CD4-positive, alpha-beta T cell treated with Interleukin-4 for 4 hours (primary cell): ENCODE measurements at places on chromosomes 1 and 21.
A peak's percentile ranks its signal among the peaks of the same experiment; 100 is the strongest.

DNA sequence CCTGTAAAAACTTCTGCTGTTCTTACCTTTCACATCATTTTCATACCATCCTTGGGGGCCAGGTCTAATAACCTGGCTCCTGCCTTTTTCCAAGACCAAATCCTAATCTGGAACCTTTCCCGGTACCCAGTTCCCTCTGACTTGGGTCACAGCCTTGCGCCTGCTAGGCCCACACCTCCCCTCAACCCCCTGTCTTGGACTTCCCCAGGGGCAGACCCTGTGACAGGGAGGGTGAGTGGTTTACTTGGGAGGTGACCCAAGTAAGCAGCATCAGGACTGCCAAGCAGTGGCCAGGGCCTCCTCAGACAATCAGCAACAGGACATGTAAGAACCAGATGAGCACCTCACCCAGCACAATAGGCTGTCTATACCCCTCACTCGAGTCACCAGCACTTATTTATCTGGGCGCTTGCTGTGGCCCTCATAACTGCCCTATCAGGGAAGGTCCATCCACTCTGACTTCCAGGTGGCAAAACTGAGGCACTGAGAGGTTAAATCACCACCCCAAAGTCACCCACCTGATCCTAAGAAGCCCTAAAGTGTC lies 124.7 kb downstream of the MATN1 start:
- no peak for DNase-seq

- no peak for DNase-seq
Observed at GRCh38 chr1:109322974-109323373, 16.2 kb upstream of the MYBPHL start.

DNA sequence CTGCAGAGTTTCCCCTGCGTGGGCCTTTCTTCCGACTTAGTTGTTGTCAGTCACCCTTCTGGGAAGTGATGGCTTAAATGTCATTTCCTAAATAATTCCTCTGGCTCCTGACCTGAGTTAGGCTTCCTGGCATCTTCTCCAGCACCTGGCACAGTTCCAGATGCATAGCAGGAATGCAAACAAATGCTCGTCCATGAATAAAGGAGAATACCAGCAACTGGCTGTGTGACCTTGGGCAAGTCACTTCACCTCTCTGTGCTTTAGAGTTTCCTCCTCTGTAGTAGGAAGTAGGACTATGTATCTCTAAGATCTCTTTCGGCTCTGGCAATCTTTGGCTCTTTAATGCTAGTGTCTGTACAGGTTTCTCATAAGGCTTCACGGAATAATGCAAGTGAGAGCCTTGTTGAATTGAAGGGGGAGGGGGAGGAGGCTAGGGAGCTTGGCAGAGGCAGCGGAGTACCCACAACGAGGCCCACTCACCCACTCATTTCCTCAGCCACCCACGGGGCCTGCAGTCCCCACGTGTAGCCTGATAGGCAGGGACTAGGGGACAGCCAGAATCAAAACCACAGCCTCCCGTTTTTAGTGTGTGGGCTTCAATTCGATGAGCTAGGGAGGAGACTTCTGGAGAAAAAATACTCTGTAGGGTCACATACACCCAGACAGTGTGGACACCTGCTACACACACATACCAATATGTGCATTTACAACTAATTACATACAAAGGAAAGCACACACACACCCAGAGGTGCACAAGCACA lies 48.1 kb downstream of the TENT5C start:
- DNase-seq, result no peak

DNA sequence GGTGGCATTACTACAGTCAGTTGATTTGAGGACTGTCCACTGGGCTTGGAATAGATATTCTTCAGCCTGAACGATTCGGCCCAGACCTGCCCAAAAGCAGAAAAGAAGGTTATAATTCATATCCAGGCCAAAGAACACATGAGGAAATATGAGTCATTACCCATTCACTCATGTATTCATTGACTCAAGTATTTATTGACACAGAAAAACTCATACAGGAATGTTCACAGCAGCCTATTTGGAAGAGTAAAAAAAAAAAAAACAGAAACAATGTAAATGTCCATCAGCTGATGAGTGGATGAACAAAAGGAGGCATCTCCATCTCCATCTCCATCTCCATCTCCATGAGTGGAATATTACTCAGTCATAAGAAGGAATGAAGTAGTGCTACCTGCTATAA lies 15.9 kb downstream of the ZMYND12 start:
- no peak for DNase-seq

DNA sequence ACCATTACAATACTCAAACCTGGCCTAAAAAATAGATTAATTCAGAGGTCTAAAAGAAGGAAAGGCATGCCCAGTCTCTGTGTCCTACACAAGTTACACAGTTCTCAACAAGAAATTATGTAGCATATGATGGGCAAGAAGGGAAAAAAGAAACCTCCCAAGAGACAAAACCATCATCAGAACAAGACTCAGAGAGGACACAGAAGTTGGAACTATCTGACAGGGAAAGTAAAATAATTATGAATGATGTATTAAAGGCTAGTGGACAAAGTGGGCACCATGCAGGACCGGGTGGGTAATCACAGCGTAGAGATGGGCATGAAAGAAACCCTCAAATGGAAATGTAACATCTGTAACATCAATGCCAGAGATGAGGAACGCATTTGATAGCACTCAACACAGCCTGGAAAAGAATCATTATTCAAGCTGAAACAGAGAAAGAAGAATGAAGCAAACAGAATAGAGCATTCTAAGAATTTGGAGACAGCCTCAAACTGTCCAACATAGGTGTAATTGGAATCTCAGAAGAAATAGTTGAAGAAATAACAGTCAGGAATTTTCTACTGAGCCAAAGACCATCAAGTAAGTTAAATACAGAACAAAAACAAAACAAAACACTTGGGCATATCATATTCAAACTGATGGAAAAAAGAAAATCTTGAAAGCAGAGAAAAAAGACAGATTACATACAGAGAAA lies 29.7 kb downstream of the PER3 start:
- no peak for DNase-seq

- no peak for DNase-seq
Observed at GRCh38 chr21:22128671-22129070, 1130.5 kb downstream of the NCAM2 start.

- no peak for DNase-seq
Observed at GRCh38 chr1:39360731-39361130, 130.7 kb upstream of the BMP8A start.

- no peak for DNase-seq
Observed at GRCh38 chr21:40846587-40847411, at the start of gene DSCAM. TSS of gene DSCAM (minus strand) at chr21:40847158. CDS start at chr21:40846661, 497 bp downstream.

DNA sequence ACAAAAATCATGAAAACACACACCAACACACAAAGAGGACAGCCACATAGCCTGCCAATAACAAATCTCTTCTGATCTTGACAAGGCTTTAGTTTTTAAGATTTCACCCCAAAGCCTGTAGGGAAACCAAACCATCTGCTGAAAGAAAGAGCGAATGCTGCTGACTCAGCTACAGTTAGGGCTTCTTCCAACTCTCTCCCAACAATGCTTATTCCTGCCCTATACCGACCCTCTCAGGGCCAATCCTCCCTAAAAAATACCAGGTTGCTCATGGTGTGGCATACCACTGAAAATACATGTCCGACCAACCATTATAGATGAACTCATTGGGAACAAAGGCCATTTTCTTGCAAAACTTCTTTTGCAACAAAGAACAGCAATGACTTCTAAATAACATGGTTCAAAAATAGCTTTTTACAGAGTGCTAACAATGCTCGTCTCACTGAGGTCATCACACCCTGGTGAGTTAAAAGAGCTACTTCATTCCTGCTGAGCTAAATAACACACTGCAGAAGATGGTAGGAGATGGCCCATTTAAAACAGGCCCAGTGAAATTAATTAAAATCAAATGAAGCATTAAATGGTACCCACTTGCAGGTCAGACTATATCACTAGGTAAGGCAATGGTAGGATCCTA lies 86.1 kb downstream of the KIAA0319L start:
- DNase-seq, result no peak

DNA sequence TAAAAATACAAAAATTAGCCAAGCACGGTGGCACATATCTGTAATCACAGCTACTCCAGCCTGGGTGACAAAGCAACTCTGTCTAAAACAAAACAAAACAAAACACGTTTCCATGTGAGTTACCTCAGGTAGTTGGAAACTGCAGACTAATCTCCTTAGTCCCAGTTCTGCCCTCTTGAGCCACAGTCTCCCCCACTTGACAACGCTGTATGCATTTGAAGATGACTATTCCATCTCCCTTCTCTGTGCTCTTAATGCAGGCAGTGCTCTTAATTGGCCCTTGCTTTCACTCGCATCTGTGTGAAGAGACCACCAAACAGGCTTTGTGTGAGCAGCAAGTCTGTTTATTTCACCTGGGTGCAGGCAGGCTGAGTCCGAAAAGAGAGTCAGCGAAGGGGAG lies 19.6 kb upstream of the DHCR24 start:
- DNase-seq, result no peak

DNA sequence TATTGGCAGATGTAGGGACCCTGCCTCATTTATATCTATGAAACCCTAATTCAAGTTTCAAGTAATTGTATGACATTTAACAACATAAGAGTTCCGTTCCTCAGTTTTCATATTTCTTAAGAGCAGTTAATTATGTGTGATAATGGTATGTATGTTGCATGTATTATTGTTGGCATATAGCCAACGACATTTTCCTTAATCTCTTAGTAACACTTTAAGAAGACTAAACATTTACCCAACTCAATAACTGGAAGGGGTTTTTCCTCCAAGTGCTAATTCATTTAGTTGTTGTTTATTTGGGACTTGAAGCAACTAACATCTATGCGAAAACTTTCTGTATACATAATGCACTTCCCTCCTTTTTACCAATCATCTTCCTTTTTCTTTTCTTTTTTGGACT lies 1.5 kb upstream of the RALGPS2 start:
- DNase-seq, result no peak

GRCh38 chr1:113747376-113747775 lies 11.9 kb downstream of the PHTF1 start:
- no peak for DNase-seq

DNA sequence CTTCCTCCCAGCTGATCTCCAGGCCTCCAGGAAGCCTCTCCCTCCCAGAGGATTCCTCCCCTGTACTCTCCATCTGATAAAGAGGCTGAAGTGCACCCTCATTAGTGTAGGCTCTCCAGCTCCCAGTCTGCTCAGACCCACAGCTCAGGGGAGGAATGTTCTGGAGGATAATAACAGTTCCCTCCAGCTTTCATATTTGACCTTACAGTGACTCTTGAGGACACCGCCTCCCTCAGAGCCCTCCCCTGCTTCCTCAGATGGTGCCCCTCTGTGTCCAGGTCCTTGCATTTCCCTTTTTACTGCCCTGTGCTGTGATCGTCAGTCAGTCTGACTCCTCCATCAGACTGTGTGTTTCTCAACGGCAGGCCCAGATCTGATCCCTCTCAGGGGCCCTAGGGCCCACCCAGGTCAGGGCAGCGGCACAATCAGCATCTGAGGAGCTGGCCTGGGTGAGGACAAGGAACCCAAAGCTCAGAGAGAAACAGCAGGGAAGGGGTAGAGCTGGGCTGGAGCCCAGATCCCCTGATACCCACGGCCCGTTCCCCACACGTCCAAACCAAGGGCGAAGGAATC lies 1.1 kb upstream of the SHISAL2A start:
- DNase-seq, result no peak

- no peak for DNase-seq
Observed at GRCh38 chr1:65308781-65309303, 501 bp upstream of the DNAJC6 start.

GRCh38 chr1:114482585-114482984 lies 28.4 kb downstream of the TRIM33 start:
- DNase-seq, result peak; percentile 41

GRCh38 chr1:62856960-62857359 lies 73.0 kb downstream of the ATG4C start:
- DNase-seq, result no peak

DNA sequence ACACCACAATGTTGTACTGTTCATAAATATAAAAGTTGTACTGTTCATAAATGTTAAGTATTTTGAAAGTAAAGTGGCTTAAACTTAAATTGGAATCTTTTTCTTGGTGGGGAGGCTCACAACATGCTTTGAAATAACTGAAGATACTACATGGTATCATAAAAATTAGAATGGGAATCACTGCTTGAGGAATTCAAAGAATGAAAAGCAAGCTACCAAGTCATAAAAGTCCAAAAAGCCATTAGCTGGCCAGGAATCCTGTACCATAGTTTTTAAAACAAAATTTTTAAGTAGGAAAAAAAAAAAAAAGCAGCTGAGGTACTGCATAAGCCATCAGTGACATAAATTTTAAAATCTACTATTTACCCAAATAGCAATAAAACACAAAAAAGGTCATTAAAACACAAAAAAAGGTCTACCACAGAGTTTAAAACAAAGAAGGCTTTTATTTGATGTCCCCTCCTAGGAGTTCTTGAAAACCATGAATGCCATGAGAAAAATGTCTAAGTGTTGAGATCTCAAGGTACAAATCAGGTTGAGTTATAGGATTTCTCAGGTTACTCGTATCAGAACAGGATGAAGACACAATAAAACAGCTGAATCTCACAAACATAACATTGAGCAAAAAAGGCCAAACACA lies 8.6 kb downstream of the ZZZ3 start:
- DNase-seq, result no peak

GRCh38 chr1:160409486-160409885 lies 9.1 kb downstream of the VANGL2 start:
- DNase-seq, result no peak

- DNase-seq, result no peak
Observed at GRCh38 chr1:213962508-213962907, 25.3 kb upstream of the PROX1 start.

- DNase-seq, result no peak
Observed at GRCh38 chr1:178344513-178345091, 152.2 kb downstream of the CLEC20A start.

DNA sequence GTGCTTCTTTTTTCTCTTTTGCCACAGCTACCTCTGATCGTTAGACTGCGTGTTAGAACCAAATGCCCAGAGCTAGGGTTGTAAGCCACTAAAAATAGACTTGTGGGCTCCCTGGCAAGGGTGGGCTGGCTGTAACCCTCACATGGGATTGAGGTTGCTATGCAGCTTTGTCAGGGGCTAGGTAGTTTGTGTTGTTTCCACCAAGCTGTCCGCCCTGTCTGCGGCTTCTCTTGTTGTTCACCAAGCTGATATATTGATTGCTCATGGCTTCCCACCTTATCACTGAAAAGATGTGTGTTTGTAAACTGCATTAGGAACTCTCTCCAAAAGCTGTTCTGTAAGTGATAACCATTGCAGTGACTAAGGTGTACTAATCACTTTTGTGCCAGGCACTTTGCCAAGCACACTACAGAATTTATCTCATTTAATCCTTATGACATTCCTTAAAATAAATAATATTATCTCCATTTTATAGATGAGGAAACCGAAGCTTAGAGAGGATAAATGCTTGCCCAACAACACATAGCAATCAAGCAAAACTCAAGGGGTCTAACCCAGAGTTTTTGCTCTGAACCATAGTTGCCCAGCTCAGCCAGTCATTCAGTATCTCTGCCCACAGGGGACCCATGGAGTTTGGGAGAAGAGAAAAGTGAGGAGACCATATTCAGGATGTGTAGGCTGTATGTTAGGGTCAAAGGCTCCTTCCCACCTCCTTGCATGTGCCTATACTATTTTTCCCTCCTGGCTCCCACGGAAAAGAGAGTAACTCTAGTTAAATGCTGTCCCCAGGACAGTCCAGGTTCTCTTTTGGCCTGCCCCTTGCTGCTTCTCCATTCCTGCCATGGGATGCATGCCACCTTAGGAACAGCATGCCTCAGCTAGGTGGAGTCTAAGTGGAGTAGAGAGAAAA lies 42.2 kb upstream of the TARBP1 start:
- DNase-seq, result no peak

- peak; percentile 15 for DNase-seq
Observed at GRCh38 chr21:45970674-45971615, 10.6 kb upstream of the COL6A1 start.

GRCh38 chr1:228487336-228488124 lies at the start of gene RNF187:
TSS of gene RNF187 (plus strand) at chr1:228487382.
- peak; percentile 73 for DNase-seq

GRCh38 chr21:35127851-35128250 lies 78.7 kb upstream of the RUNX1 start:
- no peak for DNase-seq
